ENCODE measurements at places on chromosomes 2 and 18. TPM values are rescaled to one million over a fixed set of nuclear protein-coding genes. Genes with fewer than 3 reads are reported as not detected.

Gene KCNS3
- total RNA-seq = 12.2 TPM

Gene SERPINB2
- total RNA-seq = not detected

Gene MROH2A
- not detected for total RNA-seq

Gene SCN3A
- total RNA-seq = 1.8 TPM

Gene REG3A
- not detected for total RNA-seq

Gene LYPD6
- 9.4 TPM for total RNA-seq

Gene TCF7L1
- 3.7 TPM for total RNA-seq

Gene GLI2
- 9.8 TPM for total RNA-seq

Gene ESPNL
- total RNA-seq = not detected

Gene MARCO
- 59.4 TPM for total RNA-seq

Gene PLCL1
- total RNA-seq = 10.0 TPM

Gene ZNF532
- 103 TPM for total RNA-seq
